ENCODE measurements at places on chromosomes 1 and 21.

- no peak for DNase-seq
Observed at GRCh38 chr1:154304664-154305337, 16.1 kb upstream of the AQP10 start.

DNA sequence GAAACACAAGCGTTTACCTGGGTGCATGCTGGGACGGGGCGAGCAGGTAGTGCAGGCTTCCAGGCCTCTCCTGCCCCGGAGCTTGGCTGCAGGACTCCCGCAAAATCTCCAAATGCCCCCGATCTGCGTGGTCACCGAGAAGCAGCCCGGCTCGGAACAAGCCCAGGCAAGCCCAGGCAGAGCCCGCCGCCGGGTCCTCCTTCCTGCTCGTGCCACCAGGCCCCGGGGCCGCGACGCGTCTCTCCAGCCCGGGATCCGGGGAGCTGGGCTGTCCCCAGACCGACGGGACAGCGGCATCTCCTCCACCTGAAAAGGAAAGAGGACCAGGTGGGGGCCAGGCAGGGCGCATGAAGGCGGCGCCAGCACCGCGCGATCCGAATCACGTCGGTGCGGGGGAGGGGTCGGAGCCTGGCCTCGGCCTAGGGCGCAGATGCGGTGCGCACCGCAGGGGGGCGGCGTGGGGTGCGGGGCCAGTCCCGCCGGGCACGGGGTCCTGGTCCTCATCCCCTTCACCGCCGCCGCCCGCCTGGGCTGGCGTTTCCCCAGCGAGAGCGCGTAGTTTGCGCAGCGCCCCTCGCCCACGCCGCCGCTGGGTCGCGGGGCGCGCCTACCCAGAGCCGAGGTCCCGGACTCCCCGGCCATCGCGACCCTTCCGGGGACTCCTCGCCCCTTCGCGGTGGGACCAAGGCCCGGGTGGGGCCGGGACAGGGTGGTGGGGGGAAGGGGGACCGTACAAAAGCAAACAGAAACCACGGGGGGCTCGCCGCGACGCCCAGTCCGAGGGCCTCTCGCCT lies 52.4 kb upstream of the H6PD start:
- no peak for DNase-seq

DNA sequence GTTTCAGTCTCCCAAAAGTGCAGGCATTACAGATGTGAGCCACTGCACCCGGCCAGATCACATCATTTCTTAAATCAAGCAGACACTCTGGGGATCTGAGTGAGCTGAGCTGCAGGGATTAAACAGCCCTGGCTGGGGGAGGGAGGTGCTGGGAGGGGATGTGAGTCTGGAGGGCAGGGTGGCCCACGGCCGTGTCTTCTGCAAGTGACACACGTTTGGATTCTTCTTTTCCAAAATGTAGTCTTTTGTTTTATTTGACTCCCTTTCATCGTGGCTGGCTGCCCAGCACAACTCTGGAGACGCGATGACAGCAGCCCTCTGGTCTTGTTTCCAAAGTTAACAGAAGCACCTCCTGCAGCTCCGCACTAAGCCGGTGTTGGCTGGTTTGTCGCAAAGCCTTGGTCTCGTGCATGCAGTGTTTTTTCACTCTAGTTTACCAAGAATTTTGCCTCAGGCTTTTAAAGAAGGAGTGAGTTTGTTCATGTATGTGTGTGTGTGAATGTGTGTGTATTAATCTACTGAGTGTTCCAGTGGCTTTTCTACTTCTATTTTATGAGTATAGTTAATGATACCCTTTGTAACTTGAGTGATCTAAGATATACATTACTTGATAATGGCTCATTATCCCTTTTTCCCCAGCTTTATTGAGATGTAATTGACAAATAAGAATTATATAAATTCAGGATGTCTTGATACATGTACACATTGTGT lies 2.8 kb upstream of the KRTAP10-5 start:
- DNase-seq, result no peak

DNA sequence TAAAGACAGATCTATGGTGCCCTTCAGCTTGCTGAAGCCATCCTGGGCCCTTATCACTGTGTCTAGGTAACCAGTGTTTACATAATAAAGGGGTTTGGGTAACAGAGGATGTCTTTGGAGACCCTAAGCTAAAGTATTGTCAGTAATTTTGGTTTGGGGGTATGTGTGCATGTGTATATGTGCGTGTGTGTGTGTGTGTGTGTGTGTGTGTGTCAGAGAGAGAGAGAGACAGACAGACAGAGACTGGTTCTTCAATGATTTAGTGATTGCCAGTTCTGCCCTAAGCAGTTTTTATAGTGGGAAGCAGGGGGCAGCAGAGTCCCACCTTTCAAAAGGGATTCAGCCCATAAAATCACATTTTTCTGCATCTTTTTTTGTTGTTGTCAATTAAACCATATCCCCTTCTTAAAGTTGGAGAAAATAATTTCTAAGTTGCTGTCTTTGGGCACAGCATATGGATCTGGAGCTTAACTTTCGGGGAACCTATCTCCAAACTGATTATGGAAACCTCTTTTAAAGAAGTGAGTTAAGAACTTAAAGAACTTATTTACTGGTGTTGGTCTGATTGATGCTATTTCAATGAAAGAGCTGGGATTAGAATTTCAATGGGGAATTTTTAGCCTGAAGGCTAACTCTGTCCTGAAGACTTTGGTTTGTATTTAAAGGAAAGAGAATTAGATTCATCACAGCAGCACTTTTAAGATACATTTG lies 51.1 kb downstream of the ZNF326 start:
- DNase-seq, result no peak

- no peak for DNase-seq
Observed at GRCh38 chr1:65255035-65255655, 54.2 kb upstream of the DNAJC6 start.

GRCh38 chr1:93847811-93848288 lies 31.2 kb downstream of the DNTTIP2 start:
- peak; percentile 88 for DNase-seq

DNA sequence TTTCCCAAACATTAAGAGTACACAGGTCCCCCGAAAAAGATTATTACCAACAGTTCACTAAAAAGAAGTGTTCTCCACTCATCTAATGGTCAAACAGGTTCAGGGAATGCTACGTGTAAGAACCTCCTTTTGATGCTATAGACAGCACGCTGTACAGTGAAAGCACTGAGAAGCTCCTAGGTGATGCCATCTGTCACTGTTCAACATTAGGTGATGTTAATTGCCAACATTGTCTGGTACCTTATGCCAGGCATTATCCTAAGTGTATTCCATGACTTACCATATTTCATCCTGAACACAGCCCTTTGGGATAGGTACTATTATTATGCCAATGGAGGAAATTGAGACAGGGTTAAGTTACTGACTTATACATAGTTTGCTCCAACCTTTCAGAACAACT lies 82.1 kb downstream of the DAB1 start:
- no peak for DNase-seq

GRCh38 chr1:27666294-27666693 lies 5.7 kb downstream of the IFI6 start:
- no peak for DNase-seq

DNA sequence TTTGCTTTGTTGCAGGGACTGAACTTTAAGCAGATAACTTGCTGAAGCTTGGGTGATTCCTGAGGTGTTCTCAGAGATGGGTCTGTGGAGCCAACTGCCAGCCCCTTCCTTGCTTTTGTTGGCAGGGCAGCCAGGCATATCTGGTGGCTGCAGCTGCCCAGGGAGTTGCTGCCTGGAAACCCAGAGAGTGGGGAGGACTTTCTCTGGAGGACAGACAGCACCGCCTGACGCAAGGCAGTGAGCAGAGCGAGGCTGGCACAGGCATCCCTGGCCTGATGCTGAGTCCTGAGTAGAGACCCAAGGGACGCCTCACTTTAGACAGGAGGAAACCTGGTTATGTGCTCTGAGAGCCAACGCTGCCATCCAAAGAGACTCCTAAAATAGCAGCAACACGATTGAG lies 9.8 kb upstream of the OLFML2B start:
- peak; percentile 33 for DNase-seq

- DNase-seq, result peak; percentile 57
Observed at GRCh38 chr1:111895469-111895868, 94.0 kb downstream of the KCND3 start.

DNA sequence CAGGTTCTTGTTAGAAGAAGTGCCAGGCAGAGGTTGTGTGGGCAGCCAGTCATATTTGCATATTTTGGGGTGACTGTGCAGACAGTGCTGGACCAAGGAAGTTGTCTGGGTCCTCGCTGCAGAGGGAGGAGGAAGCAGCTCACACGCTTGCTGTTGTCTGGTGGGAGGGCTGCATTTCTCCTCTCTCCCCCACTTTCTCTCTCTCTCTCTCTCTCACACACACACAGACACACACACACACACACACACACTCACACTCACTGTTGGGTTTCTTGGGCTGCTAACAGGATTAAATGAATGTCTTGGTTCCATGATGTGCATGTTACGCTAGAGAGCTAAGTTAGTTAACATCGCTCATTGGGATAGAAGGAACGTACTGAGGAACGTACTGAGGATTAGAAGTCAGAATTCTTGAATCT lies 72.9 kb downstream of the AGPAT3 start:
- DNase-seq, result no peak

- no peak for DNase-seq
Observed at GRCh38 chr21:30232011-30232410, 16.1 kb upstream of the CLDN8 start.

DNA sequence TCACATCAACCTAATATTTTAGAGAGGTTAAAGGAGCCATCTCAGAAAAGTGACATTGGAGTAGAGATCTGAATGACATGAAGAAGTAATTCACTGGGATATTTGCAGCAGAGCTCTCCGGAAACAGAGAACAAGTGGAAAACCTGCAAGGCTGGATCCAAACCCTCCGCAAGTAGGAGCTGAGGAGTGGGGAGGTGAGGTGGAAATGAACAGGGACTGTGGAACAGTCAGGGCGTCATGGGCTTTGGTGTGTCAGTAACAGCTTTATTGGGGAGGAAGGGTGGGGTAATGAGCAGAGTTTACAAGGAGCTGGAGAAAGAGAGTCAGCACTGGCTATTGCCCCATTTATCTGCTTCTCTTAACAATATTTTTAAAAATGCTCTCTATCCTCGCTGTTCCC lies 9.3 kb upstream of the IVL start:
- DNase-seq, result no peak

DNA sequence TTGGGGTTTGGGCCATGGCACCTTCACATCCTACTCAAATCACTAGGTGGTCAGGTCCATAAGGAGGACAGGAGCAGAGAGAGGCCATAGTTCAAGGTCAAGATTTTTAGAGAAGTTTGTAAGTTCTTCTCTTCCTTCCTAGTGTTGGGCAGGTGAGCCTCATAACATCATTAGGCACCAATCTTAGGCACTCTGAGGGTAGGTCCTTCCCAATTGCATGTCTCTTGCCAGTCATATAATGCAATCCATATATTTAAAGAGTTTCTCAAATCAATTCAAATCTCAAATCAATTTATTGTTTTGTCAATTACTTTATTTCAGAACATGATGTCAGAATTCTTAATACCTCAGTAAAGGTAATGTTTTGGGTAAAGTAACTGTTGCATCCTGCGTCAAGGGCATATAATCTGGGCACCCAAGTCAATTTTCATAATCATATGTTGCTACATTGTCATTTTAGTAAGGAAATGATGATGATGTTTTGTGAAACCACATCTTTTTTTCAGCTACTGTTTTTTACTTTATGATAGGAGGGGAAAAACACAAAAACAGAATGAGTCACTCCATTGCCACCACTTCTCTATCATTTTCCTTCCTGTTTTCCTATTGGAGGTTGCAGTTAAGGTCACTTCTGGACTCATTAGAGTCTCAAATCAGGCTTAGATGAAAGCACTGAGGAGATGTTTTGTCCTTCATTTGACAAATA lies 122.7 kb downstream of the UCHL5 start:
- DNase-seq, result no peak

DNA sequence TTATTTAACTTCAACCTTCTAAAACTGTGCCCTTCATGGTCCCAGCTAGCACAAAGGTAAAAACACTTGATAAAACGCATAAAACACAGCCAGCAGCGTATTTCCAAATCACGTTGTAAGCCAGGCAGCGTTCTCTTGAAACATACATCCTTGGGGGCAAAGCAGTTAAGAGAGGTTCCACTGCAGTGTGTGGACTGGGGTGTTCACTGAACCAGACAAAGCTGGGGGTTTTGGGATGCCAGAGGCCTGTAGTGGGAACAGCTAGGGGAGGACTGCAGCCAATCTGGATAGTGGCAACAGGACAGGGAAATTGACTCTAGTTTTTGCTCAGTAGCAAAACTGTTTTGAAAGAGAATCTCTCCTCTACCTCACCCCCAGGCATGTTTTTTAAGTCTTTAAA lies 21.5 kb upstream of the ATP5PO start:
- DNase-seq, result no peak

DNA sequence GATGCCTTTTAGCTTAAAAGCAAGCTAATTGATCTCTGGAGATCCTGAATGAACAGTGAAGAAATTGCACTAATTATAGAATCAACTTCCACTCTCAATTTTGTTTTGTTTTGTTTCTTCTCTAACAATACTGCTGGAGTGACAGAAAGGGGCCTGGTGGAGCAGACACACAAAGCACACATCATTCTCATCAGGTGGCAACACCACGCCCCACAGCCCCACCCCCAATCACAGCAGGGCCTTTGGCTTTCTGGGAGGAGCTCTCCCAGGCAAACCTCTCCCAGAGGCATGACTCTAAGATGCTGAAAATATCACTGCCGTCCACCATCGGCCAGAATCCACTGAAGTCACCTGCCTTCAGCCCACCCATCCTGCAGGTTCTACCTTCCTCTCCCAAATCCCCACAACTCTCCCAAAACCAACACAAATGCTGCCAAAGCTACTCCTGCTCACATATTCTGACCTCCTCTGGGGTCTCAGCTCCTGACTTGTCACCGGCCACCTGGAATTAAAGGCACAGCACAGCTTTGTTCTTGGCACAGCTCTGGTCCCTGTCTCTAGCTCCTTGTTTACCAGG lies 120.7 kb downstream of the GRIK3 start:
- DNase-seq, result peak; percentile 20

- DNase-seq, result no peak
Observed at GRCh38 chr1:207205614-207206061, 101.6 kb downstream of the C4BPA start.

- no peak for DNase-seq
Observed at GRCh38 chr1:117828201-117828600, 101.2 kb downstream of the GDAP2 start.

DNA sequence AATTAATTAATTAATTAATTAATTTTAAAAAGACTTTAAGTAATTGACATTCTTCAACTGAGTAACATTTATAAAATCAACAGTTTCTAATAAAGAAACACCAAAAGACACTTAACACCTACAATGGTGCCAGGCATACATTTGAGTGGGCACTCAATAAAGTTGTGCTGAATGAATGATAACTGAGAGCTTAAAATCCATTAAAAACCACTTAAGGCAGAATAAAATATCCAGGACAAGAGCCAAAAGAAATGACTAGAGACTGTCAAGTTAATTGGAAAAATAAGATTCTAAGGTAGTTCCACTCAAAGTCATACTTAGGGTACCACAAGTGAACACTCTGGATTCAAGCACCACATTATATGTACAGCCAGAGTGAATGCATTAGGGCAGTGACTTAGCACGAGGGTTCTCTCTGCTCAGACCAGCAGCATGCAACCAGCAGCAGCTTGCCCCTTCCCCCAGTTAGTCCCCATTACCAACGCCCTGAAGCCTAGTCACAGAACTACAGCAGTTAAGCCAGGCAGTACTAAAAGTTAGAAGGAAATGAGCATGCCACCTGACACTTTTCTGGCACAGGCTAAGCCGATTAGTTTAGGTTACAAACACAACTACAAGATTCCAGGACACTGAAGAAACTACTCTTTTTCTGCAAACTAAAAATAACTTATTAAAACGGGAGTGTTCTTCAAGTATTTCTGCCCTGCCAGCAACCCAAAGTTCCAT lies 46.5 kb downstream of the LUZP1 start:
- DNase-seq, result peak; percentile 18

All from NCI-H446 (cell line).